Stimulated activated CD8-positive, alpha-beta memory T cell treated with anti-CD3 and anti-CD28 coated beads, Interleukin-15, amount 100 ng/mL, for 4 hours (primary cell): ENCODE measurements at places on chromosomes 1 and 21.

DNA sequence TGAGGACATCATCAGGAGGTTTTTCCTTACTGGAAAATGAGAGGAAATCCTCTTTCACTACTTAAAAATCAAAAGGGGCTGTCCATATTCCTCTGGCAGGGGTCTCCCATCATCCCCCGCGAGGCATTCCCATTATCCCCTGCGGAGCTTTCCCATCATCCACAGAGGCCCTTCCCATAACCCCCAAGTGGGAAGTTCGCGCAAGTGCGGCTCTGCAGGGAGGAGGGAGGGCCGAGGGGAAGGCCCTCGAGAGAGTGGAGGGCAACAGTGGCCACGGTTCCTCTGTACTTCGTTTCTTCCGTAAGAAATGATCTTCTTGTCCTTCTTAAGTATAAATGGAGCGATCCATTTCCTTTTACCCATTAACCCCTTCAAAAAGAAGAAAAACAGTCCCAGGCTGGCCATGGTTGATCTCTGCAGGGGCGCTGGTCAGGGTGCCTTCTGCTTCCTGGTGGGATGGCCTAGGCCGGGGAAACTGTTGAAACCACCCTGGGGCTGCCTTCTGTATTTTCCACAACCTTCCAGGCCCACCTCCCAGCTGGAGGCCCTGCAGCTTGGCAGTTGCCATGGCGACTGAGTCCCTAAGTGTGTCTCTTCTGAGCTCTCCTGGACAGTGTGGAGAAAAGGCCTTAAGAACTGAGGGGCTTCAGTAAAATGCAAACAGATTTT lies 3.6 kb upstream of the RSPH1 start:
- DNase-seq = no peak

DNA sequence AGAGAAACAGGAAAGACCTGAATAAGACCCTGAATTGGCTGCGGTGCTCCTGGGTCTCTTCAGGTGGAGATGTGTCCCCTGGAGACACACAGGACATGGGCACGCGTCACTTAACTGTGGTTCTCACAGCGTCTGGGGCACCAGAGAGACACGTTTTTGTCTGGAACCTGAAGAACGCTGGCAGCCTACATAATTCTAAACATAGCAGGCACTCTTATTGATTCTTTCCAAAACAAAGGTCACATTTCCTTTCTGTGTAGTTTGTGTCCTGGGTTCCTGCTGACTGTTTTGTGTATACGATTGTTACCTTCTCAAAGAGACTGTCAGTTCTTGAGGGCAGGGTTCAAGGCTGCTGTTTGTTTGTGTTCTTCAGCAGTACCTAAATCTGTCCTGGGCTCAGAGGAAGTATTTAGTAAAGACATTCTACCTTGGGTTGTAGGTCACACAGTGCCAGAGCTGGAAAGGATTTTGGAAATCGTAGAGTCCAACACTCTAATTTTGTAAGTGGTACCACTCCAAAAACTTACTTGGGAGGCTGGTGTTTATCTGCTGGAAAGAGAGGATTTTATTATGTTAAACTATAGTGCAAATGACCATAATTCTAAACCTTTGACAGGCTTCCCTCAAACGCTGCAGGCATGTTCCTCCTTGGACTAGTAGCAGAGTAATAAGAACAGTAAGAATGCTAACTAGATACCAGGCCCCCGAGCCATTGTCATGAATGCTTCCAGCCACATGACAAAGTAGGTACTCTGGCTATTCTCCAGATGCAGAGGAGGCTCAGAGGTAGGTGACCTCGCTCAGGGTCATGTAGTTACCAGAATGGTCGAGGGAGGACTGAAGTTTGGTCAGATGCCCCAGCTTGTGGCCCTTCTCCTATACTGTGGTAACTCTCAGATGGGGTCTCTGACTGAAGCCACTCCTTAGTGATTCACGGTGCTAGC lies 164.3 kb downstream of the DHRS3 start:
- no peak for DNase-seq

DNA sequence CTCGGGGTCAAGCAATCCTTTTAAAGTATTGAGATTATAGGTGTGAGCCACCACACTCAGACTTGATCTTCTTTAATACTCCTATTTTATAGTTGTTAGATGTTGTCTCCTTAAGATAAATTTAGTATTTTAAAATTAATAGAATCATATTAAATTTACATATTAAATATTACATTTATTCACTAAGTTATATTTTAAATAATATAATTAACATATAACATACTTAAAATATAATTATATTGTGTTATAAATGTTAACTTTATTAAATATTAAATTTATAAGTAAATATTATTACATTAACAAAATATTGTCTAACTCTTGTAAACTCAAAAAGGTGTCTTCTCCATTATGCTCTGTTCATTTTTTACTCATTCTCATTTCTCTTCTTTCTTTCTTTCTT lies 675.9 kb upstream of the ADGRL4 start:
- DNase-seq = no peak

DNA sequence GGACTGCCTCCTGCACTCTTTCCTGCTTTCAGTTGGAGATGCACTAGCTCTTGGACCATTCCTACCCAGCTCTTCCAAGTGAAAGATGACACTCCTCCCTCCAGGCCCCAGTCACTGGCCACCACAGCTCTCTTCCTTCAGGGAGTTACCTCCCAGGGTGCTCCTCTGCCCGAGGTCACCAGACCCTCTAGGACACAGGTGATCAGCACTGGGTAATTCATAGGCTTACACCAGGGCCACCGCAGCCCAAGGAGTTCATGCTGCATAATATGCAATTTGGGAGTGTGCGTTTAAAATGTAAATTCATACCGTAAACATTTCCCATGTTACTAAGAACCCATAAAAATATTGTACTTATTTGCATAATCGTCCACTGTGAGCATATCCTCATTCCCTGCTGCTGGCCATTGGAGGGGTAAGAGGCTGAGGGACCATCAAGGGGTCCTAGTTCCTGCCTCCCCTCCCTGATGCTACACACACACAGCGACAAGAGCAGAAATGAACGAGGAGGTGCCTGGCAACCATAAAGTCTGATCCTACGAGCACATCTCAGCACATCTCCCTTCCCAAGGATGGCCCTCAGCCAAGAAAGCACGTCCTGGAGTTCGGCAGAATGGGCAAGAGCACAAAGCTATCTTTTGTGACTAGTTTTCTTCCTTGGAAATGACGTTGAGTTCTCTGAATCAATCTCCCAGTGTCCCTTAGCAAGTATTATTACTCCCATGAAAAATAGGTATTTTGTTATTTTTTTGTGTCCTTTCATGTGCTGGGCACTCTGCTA lies 222.9 kb upstream of the RAB4A start:
- DNase-seq = no peak

DNA sequence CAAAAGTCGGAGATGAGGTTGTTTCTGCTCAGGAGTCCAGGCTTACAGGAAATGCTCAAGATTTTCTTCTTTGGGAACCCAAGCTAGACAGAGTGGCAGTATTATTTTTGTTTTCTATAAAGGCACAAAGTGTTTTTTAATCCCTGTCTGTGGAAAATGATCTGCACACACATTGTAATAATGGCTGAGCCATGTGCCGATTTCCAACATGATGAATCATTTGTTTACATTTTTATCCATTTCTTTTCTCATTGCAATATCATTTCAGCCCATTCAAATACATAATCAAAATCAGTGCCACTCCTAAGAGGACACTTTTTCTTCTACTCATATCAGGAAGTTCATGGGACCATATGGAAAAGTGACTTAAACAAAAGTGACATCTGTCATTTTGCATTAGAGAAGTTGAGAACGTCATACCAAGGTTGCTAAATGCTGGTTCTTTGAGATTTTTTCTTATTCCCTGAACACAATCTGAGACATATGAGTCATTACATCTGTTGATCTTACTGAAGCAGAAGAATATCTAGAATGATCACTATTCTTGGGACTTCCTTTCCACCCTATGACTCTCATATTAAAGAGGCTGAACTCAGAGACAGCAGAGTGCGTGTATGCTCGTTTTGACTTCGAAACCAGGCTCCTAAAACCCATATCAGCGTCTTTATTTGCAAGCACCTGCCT lies 44.9 kb downstream of the ACTA1 start:
- no peak for DNase-seq
